Aorta (tissue), 5 donors: ENCODE measurements at places on chromosomes 12 and 14. TPM values are rescaled to one million over a fixed set of nuclear protein-coding genes. Genes with fewer than 3 reads are reported as not detected.

Gene BTG1
- total RNA-seq = 81.0 TPM

Gene MANSC4
- not detected for total RNA-seq

Gene PROX2
- not detected for total RNA-seq

Gene RNF212B
- total RNA-seq = not detected

Gene DNAH10
- total RNA-seq = not detected

Gene DTD2
- 15.5 TPM for total RNA-seq

Gene FBXO33
- total RNA-seq = 14.3 TPM

Gene OR9K2
- total RNA-seq = not detected

Gene HVCN1
- 4.1 TPM for total RNA-seq

Gene TCL1A
- not detected for total RNA-seq

Gene AMHR2
- total RNA-seq = not detected

Gene SPIC
- 0.33 TPM for total RNA-seq

Gene PRKCH
- 32.2 TPM for total RNA-seq

Gene OVCH1
- 1.0 TPM for total RNA-seq

Gene MMP17
- total RNA-seq = 1.9 TPM

Gene OR6C2
- total RNA-seq = not detected

Gene INHBC
- not detected for total RNA-seq

Gene CSRP2
- 163 TPM for total RNA-seq

Gene SRRM4
- total RNA-seq = 0.27 TPM

Gene SARNP
- 48.3 TPM for total RNA-seq

Gene KRT78
- not detected for total RNA-seq

Gene ST8SIA1
- 9.0 TPM for total RNA-seq

Gene C12orf42
- total RNA-seq = not detected

Gene PLBD1
- total RNA-seq = 24.8 TPM

Gene TAS2R8
- not detected for total RNA-seq

Gene TUNAR
- not detected for total RNA-seq

Gene BEGAIN
- 1.6 TPM for total RNA-seq

Gene SDR9C7
- total RNA-seq = 0.48 TPM

Gene KRT2
- not detected for total RNA-seq

Gene WNT5B
- total RNA-seq = 11.2 TPM

Gene ADSS1
- 44.8 TPM for total RNA-seq

Gene POLE2
- 1.2 TPM for total RNA-seq

Gene KRT79
- not detected for total RNA-seq

Gene FAM222A
- total RNA-seq = 0.52 TPM

Gene ZNF385A
- total RNA-seq = 22.2 TPM
